ENCODE measurements at places on chromosomes 4 and X. TPM values are rescaled to one million over a fixed set of nuclear protein-coding genes. Genes with fewer than 3 reads are reported as not detected.

SMR3B gene
- 6.1 TPM for polyA plus RNA-seq

CDX4 gene
- polyA plus RNA-seq: 0.21 TPM

ASB12 gene
- 0.67 TPM for polyA plus RNA-seq

FAT4 gene
- polyA plus RNA-seq: 2.8 TPM

TRAM1L1 gene
- polyA plus RNA-seq: 5.6 TPM

TEX13D gene
- polyA plus RNA-seq: 6.7 TPM

POU3F4 gene
- polyA plus RNA-seq: not detected

GATB gene
- polyA plus RNA-seq: 21.9 TPM

CC2D2A gene
- 16.9 TPM for polyA plus RNA-seq

Measured in testis (tissue), 5 donors.